ENCODE measurements at places on chromosomes 6 and 20.

DNA sequence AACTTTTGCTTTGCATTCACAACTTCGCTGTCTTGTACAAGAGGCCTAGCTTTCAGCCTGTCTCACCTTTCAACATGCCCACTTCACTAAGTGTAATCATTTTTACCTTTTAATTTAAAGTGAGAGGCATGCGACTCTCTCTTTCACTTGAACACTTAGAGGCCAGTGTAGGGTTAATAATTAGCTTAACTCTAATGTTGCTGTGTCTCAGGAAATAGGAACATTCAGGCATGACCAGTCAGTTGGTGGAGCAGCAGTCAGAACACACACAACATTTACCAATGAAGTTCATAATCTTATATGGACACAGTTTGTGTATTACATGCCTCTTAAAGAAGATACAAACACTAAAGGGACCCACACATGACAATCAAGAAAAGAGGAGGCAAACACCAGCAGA, 47.6 kb downstream of the HTR1B start:
- no peak for DNase-seq

GRCh38 chr20:15848126-15848525, 725.1 kb downstream of the KIF16B start:
- no peak for DNase-seq

DNA sequence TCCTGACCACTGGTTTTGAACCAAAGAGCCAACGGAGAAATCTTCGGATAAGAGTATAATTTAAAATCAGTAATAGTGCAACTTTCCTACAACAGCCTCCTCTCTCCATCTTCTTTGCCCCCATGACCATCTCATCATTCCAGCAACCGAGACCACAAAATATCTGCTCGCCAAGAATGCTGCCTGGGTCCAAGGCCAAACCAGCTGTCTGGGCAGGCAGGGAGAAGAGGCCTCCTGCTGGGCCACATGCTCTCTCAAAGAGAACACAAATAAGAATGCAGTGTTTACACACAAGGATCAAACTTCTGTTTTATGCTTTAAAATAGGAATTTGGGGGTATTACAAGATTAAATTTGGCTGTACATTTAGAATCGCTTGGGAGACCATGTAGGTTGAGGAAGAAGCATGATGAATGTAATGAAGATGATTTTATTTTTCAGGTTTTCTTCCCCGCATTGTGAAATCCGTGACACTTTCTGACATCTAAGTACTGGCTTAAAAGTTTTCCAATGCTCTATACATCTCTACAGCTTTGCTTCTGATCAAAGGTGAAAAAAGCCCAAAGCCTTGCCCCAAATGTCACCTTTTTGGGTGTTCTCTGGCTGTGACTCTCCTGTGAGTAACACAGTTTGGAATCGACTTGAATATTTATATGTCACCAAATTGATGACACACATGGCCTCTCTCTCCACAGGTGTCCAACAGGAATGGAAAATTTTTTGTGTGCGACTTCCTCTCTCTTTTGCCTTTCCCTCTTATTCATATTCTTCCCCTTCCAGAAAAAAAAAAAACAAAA, 79.4 kb upstream of the PROKR2 start:
- DNase-seq: no peak

GRCh38 chr6:108368431-108369030, 73.7 kb downstream of the AFG1L start:
- DNase-seq: no peak

DNA sequence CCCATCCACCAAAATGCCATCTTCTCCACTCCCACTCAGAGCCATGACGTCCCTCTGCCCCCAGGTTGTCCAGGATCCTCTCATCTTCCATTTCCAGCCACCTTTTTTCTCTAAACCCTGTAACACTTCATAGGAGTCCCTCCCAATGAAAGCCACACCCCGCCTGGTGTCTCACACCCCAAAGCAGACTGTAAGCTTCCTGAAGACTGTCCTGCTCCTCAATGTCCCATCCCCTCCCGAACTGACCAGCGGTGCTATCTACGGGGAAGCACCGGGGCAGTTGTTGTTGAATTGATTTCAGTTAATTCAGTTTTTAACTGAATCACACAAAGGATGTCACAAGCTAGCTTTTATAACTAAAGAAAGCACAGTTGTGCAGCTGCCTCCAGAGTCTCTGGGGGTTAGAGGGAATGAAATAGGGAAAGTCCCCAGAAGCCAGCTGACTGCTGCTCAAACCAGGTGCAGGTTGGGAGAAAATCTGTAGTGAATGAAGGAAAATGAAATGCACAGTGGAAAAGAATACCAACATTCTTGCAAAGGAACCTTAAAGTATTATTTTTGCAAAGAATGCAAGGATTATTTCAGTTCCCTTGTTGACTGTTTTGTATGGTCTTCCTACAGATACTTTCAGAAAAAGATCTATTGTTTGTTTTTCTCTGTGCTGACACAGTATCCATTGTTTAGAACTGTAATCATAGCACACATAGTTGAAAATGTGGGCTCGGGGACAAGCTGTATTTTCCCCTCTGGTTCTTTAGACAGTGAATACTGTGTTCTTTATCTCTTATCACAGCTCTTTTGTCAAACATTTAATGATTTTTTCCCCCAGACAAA, 222.6 kb upstream of the QKI start:
- no peak for DNase-seq

DNA sequence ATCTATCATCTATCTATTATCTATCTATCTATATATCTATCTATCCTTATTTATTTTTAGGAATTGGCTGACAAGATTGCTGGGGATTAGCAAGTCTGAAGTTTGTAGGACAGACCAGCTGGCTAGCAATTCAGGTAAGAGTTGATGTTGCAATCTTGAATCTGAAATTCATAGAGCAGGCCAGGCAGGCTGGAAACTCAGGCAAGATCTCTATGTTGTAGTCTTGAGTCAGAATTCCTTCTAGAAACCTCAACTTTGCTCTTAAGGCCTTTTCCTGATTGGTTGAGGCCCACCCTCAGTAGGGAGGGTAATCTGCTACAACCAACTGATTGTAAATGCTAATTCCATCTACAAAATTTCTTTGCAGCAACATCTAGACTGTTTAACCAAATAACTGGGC, 19.2 kb downstream of the MAPK13 start:
- no peak for DNase-seq

Data from fibroblast of skin of scalp (primary cell).